Pulmonary artery endothelial cell (primary cell): ENCODE measurements at places on chromosomes 5 and 9. TPM values are rescaled to one million over a fixed set of nuclear protein-coding genes. Genes with fewer than 3 reads are reported as not detected.

GRCh38 chr5:127331890-127332649, 41.5 kb downstream of the MEGF10 start:
- DNase-seq: no peak

DDX41 gene
- 107 and 135 TPM in 2 replicates for total RNA-seq

- DNase-seq: no peak
Measured at GRCh38 chr9:134837529-134837928, 43.1 kb upstream of the FCN2 start.

GRCh38 chr9:17627641-17628040, 48.8 kb downstream of the SH3GL2 start:
- DNase-seq: no peak

DNA sequence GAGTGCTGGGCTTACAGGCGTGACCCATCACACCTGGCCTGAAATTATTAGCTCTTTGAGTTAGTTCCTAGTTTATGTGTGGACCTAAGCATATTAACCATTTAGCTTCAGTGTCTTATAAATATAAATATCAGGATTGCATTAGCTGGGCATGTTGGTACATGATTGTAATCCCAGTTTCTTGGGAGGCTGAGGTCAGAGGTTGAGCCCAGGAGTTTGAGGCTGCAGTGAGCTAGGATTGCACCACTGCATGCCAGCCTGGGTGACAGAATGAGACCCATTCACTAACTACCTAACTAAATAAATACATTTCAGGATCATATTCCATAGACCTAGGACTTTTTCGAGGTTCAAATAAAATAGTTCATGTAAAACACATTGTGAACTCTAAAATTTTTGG, 129.8 kb downstream of the VPS13A start:
- DNase-seq: no peak

- no peak for DNase-seq
Measured at GRCh38 chr5:88736494-88736893, 146.5 kb downstream of the MEF2C start.

- no peak for DNase-seq
Measured at GRCh38 chr5:107669096-107670031, 1.4 kb downstream of the EFNA5 start.

GRCh38 chr5:150186137-150186536, 3.7 kb upstream of the SLC6A7 start:
- DNase-seq: no peak

- no peak for DNase-seq
Measured at GRCh38 chr9:87725356-87725899, 491 bp upstream of the CTSL start.

DNA sequence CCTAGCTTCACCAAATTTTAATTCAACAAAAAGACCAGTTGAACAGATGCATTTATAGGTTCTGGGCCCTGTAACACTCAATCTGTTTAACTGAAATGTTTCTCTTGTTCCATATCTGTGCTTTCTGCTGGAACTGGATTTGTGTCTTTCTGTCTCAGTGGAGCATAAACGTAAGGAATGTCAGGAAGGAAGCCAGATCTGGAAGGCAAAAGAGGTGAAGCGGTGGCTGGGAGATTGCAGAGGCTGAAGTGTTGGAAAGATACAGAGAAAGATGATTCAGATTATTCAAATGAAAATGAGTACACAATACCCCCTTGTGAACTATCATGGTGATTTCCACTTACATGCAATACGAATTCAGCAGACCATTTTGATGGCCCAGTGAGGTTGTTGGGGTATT, 406.8 kb downstream of the BRINP1 start:
- no peak for DNase-seq

DNA sequence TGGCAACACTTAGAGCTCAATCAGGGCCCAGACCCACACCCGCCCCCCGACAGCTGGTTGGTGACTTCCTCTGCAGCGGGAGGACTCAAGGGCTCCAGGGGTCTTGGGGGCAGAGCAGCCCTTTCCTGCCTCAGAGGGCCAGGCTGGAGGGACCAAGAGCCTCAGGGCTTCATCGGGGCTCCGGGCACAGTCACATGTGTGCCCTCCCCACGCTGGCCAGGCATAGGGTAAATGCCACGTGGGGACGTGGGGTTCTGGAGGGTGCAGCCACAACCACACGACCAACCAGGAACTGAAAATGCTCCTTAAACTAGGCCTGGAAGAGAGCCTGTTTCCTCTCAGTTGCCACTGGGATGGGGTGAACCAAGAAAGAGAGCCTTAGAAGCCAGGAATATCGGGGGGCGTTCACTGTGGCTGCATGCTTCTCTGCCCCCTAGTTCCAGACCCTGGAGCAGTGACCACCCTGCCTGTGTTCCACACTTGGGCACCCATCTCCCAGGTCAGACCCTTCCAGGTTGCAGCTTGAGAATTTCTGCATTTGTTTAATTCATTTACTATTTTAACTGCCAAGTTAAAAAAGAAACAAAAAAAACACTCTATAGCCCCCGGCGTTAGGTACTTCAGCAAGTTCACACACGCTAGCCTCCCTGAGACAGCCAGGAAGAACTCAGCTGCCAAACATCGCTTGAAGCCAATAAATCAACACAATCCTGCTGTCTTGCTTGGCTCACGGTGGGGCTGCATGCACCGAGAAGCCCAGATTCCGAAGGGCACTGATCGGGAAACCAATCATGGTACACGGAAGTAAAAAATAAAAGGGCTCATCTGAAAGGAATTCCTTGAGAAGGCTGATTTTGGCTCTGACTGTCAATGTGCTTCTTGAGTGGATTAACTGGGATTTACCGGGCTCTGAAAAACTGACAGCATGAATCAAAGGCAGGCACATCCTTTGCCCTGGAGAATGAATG, 56.1 kb upstream of the PHYKPL start:
- DNase-seq: no peak

CKMT2 gene
- 0.07 TPM in 1 of 2 replicates, not detected in the other for total RNA-seq

PCDHB13 gene
- total RNA-seq: 0.33 and 0.99 TPM in 2 replicates

- DNase-seq: no peak
Measured at GRCh38 chr5:138636398-138636944, 61.3 kb upstream of the HSPA9 start.

- no peak for DNase-seq
Measured at GRCh38 chr9:38439916-38440301, 15.7 kb upstream of the IGFBPL1 start.

GRCh38 chr9:124343533-124344290, 71.5 kb downstream of the PSMB7 start:
- no peak for DNase-seq

- no peak for DNase-seq
Measured at GRCh38 chr5:137016783-137017324, 482.3 kb downstream of the SPOCK1 start.

ZFP2 gene
- 0.26 and 0.53 TPM in 2 replicates for total RNA-seq

CD72 gene
- total RNA-seq: 0.07 TPM in 1 of 2 replicates, not detected in the other

GRCh38 chr9:17614903-17615302, 36.0 kb downstream of the SH3GL2 start:
- DNase-seq: no peak

GRCh38 chr9:37992924-37993349, 76.1 kb downstream of the SHB start:
- DNase-seq: no peak
